GM12865 (cell line): ENCODE measurements at places on chromosomes 16 and 17.

DNA sequence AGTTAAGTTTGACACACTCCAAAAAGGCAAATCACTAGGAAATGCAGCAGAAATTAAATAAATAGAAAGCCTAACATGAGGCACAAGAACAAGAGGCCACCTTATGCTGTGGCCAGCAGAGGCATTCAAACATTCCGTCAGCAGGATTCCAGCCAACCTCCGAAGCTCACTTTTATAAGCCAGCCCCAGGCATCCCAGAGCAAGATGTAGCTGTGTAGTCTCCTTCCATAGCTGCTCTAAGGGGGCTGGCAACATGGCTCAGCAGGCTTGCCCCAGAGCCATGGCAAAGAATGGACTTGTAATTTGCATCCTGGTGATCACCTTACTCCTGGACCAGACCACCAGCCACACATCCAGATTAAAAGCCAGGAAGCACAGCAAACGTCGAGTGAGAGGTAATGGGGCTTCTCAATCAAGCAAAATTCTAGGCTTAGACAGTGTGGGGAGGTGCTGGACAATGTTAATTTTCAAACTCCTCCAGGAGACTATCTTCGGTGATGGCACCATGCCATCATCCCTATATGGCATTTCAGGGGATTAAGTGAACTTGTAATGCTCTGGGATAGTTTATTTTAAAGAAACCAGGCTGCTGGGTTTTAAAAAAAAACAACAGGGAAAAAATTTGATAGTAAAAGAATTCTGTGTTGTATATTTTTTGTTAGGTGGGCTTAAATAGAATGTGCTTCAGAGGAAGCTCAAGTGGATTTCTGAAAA is at the start of gene CLEC3A:
TSS of gene CLEC3A (plus strand) at position 202 of the 714 bp plus-strand sequence. CDS start at position 281, 79 bp downstream.
- no peak for DNase-seq

- DNase-seq, result no peak
These were observed 591.4 kb downstream of the TMEM114 start for GRCh38 chr16:7998789-7999453.

- peak; percentile 54 for DNase-seq
These were observed 901 bp downstream of the CDYL2 start for GRCh38 chr16:80803339-80804055.

GRCh38 chr17:54903375-54903774 is 2.7 kb downstream of the TOM1L1 start:
- no peak for DNase-seq

DNA sequence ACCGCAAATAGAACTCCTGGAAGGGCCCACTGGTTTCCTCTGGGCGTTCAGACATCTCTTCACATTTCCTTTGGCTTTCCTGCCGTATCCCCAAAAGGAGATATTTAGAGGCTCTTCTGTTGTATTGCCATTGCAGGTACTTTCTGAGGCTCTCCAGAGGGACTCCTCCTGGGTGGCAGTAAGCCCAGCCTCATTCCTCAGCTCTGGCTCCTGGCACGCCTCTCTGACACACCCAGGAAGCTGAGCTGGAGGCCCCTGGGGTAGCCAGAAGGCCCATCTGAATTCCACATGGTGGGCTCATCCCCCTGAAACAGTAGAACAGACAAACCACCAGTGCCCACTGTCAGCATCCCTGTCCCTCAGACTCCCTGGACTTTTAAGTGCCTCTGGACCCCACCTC is 206.7 kb downstream of the PARN start:
- no peak for DNase-seq

GRCh38 chr17:57987581-57988300 is at the start of gene VEZF1:
VEZF1 (minus strand) TSS chr17:57988254; CDS start chr17:57988111, 143 bp downstream.
- DNase-seq, result peak; percentile 86

- DNase-seq, result peak; percentile 84
These were observed at the start of gene FAM83G for GRCh38 chr17:19004421-19005136. FAM83G (minus strand) TSS chr17:19004764; CDS start chr17:19004041, 723 bp downstream.

- DNase-seq, result no peak
These were observed 877.4 kb upstream of the GOT2 start for GRCh38 chr16:59611556-59611955.

DNA sequence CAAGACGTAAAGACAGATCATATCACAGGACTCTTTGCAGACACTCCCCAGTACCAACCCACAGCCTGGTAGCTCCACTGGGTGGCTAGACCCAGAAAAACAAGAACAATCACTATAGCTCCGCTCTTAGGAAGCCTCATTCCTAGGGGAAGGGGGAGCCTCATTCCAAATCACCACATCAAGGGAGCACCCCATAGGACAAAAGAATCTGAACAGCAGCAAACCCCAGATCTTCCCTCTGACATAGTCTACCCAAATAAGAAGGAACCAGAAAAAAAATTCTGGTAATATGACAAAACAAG is 237.8 kb downstream of the CEP112 start:
- DNase-seq, result no peak

DNA sequence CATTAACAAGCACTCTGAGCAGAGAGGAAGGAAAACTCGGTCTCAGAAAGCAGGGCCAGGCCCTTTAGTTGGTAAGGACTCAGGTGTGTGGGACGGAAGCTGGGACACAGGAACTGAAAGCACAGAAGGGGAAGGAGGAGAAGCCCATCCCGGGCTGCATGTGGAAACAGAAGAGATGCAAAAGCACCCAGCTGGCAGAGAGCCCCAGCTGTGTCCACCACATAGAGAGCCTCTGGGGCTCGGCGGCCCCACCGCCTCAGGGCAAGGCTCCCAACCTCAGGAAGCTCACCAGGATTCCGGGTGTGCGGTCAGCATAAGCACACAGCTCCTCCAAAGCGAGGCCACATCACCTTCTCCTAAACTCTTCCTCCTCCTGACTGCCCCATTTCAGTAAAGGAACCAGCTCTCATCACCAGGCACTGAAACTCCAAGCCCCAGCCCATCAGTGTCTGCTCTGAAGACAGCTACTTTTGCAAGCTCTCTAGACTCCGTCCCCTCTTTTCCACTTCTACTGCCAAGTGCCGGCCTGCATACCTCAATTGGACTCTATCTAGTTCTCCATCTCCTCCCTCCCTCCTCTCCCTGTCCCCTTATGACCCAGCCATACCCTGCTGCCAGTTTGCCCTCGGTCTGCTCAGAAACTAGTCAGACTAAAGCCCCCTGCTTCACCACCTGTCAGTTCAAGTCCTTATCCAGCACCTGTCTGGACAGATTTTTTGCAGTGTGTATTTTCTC is 6.0 kb downstream of the ST3GAL2 start:
- DNase-seq, result peak; percentile 76

- DNase-seq, result no peak
These were observed 8.8 kb downstream of the PMM2 start for GRCh38 chr16:8806272-8806983.

DNA sequence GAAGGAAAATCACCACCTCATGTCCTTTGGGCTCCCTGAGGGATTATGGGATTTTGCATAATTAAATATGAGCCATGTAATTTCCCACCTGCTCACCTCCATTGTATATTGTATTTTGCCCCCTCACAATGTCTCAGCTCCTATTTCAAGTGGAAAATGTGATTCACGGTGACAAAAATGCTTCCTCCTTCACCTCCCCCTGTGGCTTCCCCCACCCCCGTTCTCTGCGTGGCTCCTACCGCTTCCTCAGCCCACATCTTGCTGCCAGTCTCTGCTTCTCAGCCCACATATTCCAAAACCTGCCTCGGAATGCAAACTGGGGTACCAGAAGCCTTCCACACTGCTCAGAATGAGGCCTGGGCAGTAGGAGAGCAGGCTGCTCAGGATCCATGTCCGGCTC is 394.5 kb upstream of the C16orf82 start:
- DNase-seq, result no peak
